MG63 (cell line): ENCODE measurements at places on chromosomes 12 and 14.
A peak's percentile ranks its signal among the peaks of the same experiment; 100 is the strongest.

GRCh38 chr14:55609681-55610080 is 29.7 kb downstream of the KTN1 start:
- DNase-seq = no peak

GRCh38 chr12:82456633-82457032 is 98.3 kb downstream of the METTL25 start:
- no peak for DNase-seq

DNA sequence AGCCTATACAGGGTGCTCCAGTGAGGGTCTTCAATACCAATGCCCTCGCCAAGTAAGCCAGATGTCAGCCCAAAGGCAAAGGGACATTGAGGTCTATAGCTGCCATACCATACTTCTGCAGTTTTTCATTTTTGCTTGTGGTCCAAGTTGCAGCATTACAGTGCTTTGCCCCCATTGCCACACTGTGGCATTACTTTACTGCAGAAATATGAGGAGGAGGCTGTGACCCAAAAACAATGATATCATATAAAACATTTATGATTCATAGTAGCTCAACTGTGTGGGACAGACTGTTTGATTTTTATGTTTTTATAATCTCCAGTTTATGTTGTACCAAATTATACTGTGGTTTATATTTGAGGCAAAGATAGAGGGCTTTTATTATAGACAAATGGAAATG is 64.1 kb downstream of the KIAA0586 start:
- DNase-seq = no peak

- DNase-seq = no peak
Measured at GRCh38 chr14:64857979-64858744, 21.5 kb downstream of the SPTB start.

GRCh38 chr12:22409377-22410164 is 75.1 kb upstream of the ST8SIA1 start:
- DNase-seq = no peak

GRCh38 chr12:27984275-27984674 is 11.7 kb upstream of the PTHLH start:
- DNase-seq = no peak

DNA sequence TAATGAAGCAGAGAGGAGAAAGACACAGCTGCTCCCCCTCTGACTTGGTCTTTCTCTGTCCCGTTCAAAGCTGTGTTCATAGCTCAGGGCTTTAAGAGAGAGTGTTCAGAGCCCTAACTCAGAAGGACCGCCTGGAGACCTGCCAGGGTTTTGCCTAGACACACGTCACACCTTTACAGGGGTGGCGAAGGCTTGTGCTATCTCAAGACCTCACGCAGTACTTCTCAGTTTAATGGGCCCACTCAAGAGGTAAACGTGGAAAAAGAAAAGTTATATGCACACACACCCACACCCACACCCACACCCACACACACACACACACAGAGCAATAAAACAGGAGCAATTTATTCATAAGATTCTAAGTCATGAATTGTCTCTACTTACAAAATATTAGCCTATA is 374.3 kb downstream of the C12orf75 start:
- no peak for DNase-seq

DNA sequence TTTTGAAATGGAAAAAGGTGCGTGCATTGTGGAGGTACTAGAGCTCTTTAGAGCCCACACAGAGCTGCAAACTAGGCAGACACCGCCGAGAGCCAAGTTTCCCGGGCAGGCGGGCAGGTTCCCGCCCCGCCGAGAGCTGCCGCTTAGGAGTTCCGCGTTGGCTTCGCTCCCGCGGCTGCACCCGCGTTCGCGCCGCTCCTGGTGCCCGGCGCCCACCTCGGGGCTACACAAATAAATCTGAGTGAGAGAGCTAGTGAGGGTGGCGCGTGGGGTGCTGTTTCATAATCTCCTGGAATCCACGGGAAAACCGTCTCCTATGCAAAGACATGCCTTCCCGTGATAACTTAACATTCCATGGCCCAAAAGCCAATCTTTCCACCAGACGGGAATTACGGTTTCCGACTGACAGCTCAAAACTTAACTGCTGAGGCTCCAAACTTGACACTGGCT is 645 bp downstream of the KITLG start:
- DNase-seq = peak; percentile 66

GRCh38 chr14:93792391-93792790 is 4.1 kb upstream of the PRIMA1 start:
- DNase-seq = no peak

GRCh38 chr14:105343194-105343593 is 28.6 kb downstream of the PACS2 start:
- no peak for DNase-seq

DNA sequence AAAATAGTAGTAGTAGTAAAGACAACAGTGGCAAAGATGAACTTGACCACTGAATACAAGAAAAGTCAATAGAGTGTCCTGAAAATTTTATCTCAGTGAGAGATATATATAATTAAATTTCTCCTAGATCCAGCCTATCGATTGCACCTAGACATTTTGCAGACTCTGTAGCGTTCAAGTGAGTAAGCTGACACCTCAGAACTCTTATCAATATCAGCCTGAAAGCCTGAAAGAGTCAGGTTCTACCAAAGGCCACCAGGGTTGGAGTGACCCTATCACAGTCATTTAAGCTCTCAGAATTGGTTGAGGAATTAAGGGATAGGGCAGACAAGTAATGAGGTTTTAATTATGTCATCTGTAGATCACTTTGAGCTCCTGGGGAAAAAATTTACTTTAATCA is 174.6 kb downstream of the SRGAP1 start:
- DNase-seq = no peak

DNA sequence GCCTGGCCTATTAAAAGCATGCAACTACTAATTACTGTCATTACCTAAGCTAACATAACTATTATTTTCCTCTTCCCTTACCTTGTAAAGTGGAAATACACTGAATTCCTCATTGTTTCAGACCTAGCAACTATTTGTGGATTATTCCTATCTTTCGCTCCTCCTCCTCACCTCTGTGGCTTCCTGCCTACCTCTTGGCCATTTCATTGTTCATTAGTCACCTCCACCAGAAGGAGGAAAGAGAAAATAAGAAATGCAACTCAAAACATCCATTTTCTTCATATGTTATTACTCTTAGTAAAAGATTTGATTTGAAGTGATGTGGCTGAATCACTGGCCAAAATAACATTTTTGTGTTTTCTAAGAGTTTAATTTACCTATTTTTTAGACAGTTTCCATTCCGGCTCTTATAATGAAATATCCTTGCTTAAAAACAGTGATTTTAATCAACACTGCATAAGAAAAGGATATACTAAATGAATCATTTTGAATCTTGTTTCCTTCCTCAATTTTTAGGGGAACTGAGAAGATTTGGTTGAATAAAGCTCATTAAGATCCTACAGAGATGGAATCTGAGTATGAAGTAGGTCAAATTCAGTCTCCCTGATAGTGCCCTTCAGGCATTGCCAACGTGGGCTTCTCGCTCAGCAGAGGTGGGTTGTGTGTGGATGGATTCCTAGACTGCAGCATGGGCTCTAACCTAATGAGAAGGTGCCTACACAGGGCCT is 27.6 kb upstream of the ARHGAP5 start:
- no peak for DNase-seq

- DNase-seq = peak; percentile 11
Measured at GRCh38 chr14:70887207-70887681, 20.0 kb upstream of the PCNX1 start.

DNA sequence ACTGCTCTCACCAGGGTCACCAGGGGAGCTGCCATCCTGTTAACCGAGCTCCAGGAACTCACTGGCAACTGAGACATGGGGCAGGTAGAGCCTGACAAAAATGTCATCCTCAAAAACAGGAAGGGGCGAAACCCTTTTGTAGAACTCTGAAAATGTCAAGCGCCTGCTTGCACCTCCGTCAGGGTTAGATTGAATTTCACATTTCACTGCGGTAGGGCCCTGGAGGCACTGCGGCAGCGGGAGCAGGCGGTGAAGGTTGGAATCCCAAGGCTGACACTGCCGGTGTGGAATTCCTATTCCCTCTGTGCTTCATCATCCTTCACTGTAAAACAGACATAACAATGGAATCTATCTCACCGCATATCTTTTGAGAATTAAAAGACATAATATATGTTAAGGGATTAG is 142.8 kb upstream of the TMCC3 start:
- DNase-seq = no peak

GRCh38 chr14:49880267-49881064 is 12.4 kb upstream of the ARF6 start:
- DNase-seq = no peak

DNA sequence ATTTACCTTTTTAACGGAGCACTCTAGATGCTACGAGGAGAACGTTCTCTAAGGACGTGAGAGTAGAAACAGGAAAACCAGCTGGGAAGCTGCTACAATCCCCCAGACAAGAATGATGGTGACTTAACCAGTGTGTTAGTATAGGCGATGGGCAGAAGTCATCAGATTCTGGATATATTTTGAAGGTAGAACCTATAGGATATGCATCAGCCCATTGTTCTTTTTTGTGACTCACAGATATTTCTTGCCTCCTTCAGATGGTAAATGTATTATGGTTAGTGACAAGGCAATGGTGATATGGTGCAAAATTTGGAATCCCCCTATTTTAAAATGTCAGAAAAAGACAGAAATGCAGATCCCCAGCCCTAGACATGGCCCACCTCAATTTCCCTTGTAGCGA is 258.2 kb downstream of the PHLDA1 start:
- no peak for DNase-seq

DNA sequence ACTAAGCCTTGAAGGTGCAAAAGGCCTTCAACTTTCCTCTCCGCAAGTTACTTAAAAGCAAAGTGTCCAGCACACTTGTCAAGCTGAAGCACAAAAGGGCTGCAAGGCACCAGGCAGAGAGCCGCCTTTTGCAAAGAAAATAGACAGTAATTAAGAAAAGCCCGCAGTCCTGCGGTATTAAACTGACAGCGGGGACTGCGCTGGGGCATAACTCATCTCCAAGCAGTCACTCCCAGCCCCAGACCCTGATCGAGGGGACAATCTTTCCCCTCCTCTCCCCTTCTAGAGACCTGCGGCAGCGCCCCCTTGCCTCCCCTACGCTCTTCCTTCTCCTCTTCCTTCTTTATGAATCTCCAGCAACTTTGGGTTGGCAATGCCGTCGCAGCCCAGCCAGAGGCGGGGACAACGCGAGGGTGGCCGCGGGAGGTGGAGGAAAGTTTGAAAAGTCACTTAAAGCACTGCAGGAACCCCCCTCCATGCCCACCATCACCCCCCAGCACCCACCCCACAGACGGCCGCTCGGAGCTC is 200.9 kb upstream of the CAND1 start:
- no peak for DNase-seq

- no peak for DNase-seq
Measured at GRCh38 chr12:66735275-66735674, 56.4 kb upstream of the GRIP1 start.

GRCh38 chr12:130075497-130076076 is 86.7 kb upstream of the FZD10 start:
- DNase-seq = no peak

GRCh38 chr12:24821691-24822090 is 127.2 kb downstream of the BCAT1 start:
- DNase-seq = no peak

- DNase-seq = no peak
Measured at GRCh38 chr14:100472094-100472455, 115.1 kb downstream of the BEGAIN start.

GRCh38 chr14:103391048-103391447 is 5.8 kb downstream of the MARK3 start:
- peak; percentile 34 for DNase-seq

DNA sequence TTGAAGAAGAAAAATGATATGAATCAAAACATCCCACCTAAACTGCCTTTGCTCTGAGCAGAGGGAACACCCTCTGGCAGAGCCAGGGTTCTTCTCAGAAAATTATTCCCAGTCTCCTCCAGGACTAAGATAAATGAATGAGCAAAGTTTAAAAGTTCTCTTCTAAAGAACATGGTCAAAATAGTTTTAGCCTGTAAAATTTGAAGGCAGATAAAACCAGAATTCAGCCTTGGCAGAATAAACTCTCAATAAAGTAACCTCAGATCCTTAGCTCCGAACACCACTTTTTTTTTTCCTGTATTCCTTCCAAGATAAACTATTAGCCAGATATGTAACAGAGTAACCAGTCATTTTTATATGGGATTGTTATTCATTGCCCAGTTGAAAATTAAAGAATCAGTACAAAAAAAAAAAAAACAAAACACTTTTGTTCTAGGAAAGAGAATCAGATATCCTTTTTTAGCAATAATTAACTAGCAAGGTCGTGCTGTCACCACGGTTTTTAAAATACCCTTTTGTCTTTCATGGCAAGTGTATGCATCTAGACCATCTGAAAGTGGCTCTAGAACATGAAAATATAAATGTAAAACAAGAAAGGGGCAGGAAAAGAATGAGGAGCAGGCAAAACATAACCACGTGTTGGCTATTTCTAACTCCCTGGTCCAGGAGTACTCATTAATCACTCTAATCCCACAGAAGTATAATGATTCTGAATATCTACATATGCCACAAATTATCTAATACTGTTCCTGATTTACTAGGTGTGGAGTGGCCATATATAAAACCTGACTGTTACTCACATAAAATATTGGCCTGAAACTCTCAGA is 60.8 kb downstream of the CAPZA3 start:
- no peak for DNase-seq

DNA sequence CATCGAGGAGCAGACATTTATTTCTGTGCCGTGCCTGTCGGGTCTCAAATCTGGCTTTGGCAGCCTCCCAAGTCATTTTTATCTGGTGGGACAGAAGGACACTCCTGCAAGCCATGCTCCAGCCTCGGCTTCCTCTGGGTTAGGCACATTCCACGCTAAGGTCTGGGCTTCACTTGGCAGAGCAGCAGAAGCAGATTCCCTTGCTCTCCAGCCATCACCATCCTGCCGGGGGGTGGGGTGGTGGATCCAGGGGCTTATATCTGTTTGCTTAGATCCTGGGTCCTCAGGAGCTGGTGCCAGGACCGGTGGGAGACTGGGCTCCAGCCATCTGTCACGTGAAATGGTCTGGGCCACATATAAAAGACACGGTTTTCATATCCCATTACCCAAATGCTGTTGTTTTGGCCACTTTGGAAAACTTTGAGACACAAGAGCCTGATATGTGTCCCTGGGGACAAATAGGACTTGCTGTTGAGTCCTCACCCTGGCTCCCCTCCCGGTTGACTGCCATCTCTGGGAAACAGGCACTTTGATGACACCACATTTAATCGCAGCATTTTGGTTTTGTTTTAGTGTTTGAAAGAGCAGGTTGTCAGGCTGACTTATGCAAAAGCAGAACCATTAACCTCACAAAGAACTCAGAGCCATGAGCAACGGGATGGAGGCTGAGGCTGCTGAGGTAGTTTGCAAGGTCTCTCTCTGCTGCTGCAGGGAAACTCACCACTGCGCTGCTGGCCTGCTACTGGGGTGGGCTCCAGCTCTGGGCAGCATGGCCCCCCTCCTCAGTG is 69.6 kb upstream of the PRMT8 start:
- no peak for DNase-seq
